ENCODE measurements at places on chromosomes 16 and 17.

DNA sequence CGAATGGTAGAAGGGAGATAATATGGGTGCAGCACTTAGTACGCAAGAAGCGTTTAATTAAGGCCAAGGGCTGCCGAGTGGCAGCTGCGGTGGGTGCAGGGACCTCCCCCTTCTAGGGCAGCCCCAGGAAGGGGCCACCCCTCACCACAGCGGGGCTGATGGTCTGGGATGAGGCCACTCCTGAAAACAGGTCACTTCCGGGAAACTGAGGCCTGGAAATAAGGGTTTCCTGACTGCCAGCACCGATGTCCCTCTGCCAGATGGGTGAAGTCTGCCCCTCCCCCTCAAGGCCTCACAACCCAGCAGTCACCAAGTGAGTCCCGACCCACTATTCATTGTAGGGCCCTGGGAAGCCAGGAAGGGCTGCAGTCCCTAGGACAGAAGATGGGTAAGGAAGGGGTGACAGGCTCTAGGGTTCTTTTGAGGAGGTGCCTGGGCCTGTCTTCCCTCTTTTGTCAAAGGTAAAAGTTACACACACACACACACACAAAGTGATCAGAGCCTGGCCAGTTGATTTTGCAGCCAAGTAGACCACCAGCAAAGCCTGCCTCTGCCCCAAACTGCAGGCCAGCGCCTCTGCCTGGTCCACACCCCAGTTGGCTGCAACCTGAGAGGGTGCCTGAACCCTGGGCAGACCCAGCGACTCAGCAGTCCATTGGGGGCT is 12.5 kb downstream of the SREBF1 start:
- DNase-seq = no peak

DNA sequence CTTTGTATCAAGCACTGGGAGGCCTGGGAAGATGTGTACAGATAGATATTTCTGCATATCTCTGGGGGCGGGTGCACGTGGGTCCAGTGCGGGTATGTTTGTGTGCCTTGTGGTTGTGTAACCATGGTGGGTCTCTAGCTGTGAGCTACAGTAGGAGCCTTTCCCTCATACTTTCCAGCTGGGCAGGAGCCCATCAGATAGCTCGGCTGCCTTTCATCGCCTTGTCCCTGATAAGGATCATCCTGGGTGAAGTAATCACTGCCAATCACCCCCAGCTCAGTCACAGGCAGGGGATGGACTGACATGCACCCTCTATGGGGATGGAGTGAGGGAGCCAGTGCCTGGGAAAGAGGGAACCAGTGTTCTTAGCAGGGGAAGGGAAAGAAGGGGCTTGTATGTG is 3.2 kb upstream of the SCRN2 start:
- no peak for DNase-seq

DNA sequence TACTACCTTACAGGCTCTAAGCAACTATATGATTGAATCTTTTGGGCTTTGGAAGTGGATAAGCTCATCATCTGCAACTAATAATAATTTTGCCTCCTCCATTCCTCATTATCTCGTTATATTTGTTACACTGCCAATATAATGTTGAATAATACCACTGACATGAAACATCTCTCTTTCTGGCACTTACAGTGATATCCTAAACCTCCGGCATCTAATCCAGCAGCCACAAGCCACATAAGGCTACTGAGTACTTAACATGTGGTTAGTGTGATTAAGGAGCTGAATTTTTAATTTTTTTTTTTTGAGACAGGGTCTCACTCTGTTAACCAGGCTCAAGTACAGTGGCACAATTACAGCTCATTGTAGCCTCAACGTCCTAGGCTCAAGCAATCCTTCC is 9.6 kb downstream of the CDC42EP4 start:
- DNase-seq = no peak

DNA sequence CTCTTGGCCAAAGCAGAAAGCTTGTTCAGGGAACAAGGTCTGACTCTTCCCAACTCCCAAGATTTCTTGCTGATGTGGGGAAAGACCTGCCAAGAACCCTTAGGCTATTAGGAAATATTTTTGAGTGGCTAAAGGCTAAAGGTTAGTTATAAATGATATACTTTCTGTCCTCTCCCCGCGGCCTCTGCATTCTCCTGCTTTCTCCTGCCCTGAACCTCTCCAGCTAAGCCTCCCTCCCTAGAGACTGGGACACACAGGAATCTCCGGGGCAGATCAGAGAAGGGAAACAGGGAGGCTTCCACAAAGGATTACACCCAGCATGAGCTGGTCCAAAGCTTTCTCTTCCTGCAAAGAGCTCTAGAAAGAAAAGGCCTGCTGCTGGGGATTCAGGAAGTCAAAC is 2.3 kb downstream of the SLC43A2 start:
- no peak for DNase-seq

DNA sequence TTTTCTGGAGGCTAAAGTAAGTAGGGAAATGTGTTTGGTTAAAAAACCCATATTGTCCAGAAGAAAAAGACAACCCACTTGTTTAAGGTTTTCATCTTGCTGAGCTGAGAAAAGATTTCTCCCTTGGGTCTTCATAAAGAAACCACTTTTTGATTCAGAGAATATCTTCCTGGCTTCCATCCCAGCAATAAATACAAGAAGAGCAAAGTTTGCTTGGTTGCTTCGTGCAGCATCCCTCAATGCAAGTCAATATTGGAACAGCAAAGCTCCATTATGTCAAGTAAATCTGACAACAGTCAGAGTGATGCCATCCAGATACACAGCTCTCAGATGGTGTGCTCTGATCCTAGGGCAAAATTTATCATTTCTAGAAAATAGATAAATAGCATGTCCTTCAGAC is 118.9 kb upstream of the PIRT start:
- no peak for DNase-seq

- no peak for DNase-seq
Measured at GRCh38 chr17:21352221-21352980, 23.8 kb upstream of the KCNJ12 start.

DNA sequence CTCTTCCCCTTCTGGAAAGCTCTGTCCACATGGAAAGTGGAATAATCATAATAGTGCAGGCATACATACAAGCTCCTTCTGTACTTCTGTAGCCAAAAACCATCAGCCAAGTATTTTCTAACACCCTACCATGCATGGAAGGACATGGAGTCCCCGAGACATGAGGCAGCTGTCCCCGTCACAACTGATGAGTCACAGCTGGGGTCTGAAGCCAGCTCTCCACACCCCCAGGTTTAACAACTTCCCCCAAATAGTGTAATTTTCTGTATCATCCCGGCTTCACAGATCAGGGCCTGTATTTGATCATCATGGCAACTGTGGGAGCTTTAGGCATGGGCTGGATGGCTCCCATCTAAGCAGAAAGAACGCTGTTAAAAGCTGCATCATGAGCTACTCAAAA is 16.6 kb downstream of the C16orf96 start:
- DNase-seq = no peak

GRCh38 chr17:5703736-5704135 is 119.4 kb upstream of the NLRP1 start:
- no peak for DNase-seq

DNA sequence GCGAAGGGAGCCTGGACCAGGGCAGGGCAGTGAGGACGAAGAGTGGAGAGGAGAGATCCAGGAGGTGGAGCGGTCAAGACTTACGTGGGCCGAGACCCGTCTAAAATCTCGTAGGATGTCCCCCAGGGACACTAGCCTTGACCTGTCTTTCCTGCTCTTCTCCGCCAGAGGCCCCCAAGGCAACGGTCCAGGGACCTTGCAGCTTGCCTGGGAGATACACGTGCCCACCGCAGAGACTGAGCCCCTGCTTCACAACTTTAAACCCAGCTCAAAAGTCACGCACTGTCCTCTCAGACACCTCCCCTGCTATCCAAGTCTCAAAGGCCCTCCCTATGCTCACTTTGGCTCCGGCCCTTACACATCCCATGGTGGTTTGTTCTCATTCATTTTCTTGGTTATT is 9.4 kb downstream of the TIGD7 start:
- DNase-seq = no peak

DNA sequence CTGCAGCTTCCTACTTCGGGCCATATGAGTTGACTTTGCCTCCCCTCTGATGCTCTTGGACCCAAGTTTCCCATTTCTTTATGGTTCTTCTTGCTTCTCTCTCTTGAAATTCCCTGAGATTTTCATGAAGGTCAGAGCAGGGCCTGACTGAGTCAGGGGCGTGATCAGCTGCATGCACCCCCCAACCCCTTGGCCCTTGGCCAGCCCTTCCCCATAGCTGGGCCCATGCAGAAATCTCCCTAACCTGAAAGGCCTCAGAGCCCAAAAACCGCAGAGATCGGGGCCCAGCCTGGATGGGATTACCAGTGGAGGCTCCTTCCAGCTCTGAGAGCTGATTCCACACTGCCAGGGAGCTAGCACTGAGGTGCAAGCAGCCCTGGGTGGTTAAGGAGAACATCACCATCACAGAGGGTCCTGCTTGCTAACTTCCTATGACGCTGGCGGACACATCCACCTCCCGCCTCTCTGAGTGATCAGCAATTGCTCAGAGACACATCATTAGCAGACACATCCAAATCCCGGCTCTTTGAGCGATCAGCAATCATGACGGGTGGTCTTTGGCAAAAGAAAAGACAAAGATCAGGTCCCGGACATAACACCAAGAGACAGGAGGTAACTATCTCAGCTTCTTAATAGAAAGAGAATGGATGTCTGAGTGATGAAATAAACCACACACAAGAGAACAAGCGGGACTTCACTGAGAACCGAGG is 161.5 kb downstream of the C16orf78 start:
- no peak for DNase-seq

DNA sequence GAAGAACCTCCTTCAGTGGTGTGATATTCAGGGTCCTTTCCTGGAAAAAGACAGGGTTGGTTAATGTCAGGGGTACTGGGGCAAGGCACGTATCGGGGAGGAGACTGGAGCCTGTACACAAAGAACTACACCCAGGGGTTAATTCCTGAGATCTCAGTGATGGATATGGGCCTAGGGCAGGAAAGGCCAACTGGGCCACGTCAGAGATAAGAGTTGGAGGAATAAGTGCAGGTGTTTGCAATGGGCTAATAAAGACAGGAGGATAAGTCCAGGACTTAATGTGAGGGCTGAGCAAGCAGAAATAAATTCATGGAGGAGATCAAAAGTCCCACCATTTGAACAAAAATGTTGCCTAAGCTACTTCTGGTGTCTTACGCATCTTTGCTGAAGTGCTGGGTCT is 10.4 kb upstream of the HERPUD1 start:
- DNase-seq = no peak

GRCh38 chr17:81434681-81435417 is 39.6 kb downstream of the BAHCC1 start:
- DNase-seq = no peak

DNA sequence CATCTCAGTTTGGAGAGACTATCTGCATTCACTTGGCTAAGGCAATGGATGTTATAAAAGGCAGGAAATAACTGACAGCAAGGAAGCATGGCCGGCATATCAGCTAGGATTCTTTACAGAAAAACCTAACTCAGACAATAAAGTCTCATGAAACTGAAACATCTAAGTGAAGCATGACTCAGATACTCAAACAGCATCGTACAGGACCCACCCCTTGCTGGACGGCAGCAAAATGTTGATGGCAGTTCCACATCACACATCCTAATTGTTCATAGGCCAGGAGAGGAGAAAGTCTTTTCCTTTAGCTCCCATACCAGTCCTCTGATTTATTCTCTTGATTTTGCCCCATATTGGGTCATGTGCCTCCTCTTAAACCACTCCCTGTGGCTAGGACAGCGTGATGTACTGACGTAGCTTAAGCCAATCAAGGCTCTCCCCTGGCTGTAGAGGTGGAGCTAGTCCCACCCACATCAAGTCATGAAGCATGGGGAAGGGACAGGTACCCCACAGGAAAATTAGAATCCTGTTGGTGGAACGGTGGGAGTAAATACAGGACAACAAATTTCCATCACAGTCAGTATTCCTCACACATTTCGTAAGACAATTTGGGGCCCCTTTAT is 178.9 kb downstream of the IRX3 start:
- DNase-seq = no peak

- no peak for DNase-seq
Measured at GRCh38 chr16:26993511-26993910, 73.2 kb upstream of the C16orf82 start.

- DNase-seq = no peak
Measured at GRCh38 chr17:73888862-73889261, 244.6 kb upstream of the SDK2 start.

GRCh38 chr17:7016418-7016817 is 4.0 kb downstream of the RNASEK start:
- DNase-seq = no peak

GRCh38 chr16:57619133-57619605 is 9.3 kb upstream of the ADGRG1 start:
- DNase-seq = no peak

DNA sequence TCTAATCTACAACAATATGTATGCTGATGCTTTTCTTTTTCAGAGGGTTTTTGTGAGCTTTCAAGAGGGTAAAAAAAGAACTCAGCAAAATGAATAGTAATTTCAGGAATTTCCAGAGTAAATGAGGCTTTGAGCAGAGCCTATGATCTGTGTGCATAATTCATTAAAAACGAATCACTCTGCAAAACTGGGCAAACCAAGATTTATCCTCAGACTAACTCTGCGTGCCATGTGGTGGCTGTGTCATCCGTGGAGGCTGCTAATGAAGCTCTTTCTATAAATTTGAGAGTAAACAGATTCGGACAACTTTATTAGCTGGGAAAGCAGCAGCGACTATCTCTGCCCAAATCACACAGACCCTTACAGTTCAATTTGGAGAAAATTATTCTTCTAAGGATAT is 83.8 kb downstream of the FOXL1 start:
- DNase-seq = no peak

GRCh38 chr16:62363501-62363900 is 327.3 kb upstream of the CDH8 start:
- DNase-seq = no peak

DNA sequence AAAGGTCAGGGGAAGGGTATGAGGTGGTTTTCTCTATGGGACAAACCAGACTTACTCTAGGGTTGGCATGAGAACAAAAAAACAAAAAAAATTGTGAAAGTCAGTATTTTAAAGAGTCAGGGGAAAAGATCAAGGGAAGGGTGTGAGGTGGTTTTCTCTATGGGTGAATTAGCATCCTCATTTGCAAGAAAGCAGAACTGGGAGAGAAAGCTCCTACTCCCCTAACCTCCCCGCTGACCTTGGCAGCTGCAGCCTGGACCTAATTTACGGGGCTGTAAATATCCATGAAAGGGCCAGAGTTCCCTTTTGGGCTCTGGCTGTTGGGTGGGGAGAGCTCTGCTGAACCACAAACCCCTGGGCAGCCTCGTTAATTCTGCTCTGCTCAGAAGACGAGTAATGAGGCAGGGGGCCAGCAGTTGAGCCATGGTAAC is 10.6 kb downstream of the RHBDL3 start:
- DNase-seq = no peak

- DNase-seq = no peak
Measured at GRCh38 chr17:42675965-42676423, 800 bp downstream of the PLEKHH3 start.

All from tibial nerve (tissue), 4 donors.